ENCODE measurements at places on chromosomes 5 and 9. TPM values are rescaled to one million over a fixed set of nuclear protein-coding genes. Genes with fewer than 3 reads are reported as not detected.

- no peaks in the 10 kb centered on the region for H3K36me3 ChIP-seq
- DNase-seq: no peak
- H3K4me3 ChIP-seq: no peak overlapping the region
- no peak overlapping the region for H3K27ac ChIP-seq
- H3K4me1 ChIP-seq: no peaks in the 10 kb centered on the region
Measured at GRCh38 chr5:16983022-16983639, 47.0 kb upstream of the MYO10 start.

ALDH1A1 gene
- 87.7 TPM for total RNA-seq

DNA sequence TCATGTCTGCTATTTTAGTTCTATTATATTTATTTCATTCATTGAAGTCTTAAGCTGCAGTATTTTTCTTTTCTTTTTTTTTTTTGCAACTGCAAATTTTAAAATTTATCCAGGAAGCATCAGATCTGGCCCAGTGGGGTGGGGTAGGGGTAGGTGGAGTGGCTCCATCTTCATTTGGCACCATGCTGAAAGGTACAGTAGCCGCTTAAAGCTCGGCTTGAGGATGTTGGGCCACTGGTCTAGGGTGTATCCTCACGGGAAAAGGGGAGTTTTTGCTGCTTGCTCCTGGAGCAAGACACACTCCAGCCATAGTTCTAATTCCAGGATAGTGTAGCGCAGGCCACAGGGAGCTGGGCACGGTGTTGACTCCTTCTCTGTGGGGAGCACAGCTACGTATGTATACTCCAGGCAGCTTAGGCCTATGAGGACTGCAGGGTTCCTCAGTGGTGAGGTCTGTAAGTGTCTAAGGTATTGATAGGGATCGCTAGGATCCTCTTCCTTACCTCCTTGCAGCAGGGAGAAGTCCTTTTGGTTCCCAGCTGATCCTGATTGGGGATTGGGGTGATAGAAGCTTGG, 22.7 kb downstream of the RCL1 start:
- no peak overlapping the region for H3K4me3 ChIP-seq
- no peaks in the 10 kb centered on the region for H3K27me3 ChIP-seq
- peaks cover 21% of the 10 kb centered on the region for H3K4me1 ChIP-seq
- no peak for DNase-seq
- H3K36me3 ChIP-seq: no peaks in the 10 kb centered on the region

DNA sequence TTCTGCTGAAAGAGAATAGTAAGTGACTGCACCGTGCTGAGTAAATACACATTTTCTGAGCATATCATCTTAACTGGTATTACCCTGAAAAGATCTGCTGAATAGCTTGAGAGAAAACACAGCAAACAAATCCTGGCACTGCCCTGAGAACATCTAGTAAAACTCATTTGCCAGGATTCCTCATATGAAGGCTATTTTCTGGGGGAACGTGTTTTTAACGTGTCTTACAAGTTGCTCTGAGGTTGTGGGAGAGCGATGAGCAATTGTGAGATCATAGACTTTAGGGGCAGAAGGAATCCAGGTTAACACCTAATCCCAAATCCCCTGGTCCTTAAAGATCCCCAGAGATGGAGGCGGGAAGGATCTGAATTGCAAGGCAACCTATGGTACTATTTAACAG, 331.9 kb upstream of the RFX3 start:
- no peak overlapping the region for H3K4me3 ChIP-seq
- H3K4me1 ChIP-seq: peaks cover 1% of the 10 kb centered on the region
- no peaks in the 10 kb centered on the region for H3K36me3 ChIP-seq
- DNase-seq: no peak
- H3K27ac ChIP-seq: no peak overlapping the region

DMRT3 gene
- total RNA-seq: not detected

- no peaks in the 10 kb centered on the region for H3K4me1 ChIP-seq
- no peaks in the 10 kb centered on the region for H3K27me3 ChIP-seq
- H3K36me3 ChIP-seq: no peaks in the 10 kb centered on the region
Measured at GRCh38 chr9:34405719-34406118, 29.0 kb upstream of the MYORG start.

GRCh38 chr5:155091063-155091648, 77.6 kb downstream of the KIF4B start:
- H3K4me1 ChIP-seq: no peaks in the 10 kb centered on the region
- no peak overlapping the region for H3K4me3 ChIP-seq
- H3K27me3 ChIP-seq: no peaks in the 10 kb centered on the region
- no peak for DNase-seq
- H3K36me3 ChIP-seq: no peaks in the 10 kb centered on the region
- no peak overlapping the region for H3K27ac ChIP-seq

MSX2 gene
- not detected for total RNA-seq

Data from body of pancreas (tissue), 4 donors.